ENCODE measurements at places on chromosomes 4 and X.

DNA sequence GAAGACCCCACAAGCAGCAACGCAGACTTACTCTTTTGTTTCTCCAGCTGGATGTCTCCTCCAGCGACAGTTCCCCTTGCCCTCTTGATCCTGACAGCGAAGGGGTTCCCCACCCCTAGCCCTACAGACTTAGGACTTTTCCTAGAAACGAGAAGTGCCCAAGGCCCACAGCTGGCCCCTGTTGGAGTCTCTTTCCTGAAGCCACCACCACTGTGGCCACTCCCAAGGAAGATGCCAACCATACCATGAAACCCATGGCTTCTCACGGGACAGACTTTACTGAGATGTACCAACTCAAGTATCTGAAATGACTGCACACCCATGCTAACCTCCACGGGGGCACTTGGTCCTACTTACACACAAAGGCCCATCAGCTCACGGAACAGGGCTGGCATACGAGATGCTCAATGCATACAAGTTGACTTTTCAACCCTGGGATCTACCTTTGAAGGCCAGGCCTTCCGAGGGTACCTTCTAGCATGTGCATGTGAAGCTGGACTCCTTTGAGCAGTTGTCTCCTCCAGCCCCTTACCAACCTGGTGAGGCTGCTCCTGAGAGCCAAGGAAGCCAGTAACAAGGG is 924 bp upstream of the IRAK1 start:
- no peak for DNase-seq

DNA sequence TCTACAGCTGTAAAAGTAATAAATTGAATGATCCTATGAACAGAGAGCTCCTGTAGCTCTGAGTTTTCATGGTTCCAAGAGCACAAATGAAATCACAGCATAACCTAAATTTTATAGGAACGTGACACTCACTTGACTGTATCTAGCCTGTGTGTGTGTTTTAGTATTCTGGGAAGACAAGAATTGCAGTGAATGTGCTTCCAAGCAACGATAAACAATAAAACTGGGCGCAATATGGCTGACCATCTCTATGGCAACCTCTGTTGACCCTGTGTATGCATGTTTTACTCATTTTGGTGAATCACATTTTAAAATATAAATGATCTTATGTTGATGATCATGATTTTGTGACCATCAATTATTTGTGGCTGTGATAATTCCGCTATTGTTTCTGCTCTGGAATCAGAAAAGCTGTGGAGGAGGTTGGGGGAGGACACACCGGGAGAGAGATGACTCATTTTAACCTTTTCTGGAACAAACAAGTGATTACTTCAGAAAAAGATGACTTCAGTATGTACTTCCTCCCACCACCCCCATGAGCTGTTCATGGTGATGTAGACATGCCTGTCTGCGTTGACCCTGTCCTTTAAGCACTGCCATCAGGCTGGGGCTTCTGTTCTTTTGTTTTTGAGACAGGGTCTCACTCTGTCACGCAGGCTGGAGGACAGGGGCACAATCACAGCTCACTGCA is 31.8 kb downstream of the USP11 start:
- no peak for DNase-seq

DNA sequence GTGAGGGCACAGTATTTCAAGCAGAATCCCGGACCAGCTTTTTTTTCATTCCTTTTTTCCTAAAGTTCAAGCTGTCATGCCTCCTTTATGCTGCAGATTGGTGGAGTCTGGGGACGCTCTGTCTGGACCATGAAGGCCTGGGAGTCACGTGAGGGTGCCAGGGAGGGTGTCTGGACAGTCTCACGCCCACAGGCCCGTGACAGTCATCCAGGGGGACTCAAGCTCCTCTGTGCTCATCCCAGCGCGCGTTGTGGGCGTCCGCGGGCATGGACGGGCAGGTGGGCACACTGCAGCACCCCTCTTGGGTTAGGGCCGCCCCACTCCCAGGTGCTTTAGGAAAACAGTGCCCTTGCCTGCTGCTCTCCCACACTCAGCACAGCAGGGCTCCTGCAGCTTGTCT is 4.8 kb downstream of the CPZ start:
- no peak for DNase-seq

GRCh38 chr4:159363361-159363760 is 260.5 kb downstream of the RAPGEF2 start:
- DNase-seq, result no peak

Measured in DMS153 (cell line).